Activated T-helper 1 cell treated with anti-CD3 and anti-CD28 coated beads, Interleukin-2, amount 50 U/mL, for 16 hours (primary cell): ENCODE measurements at places on chromosomes 5 and 9.

DNA sequence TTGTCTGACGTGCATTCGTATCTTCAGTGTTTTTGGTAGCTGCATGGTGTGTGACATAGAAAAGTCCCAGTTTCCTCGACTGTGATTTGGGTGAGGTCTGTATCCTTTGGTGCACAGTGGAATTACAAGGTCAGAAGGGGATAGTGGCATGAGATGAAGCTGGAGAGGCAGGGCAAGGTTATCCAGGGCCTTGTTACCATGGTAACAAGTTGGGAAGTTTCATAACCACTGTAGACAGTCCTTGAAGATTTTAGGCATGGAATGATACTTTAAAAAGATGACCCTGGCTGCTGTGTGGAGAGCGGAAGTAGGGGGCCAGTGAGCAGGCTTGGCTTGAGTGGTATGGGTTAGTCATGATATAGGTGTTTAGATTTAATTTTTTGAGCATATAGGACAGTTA is 11.9 kb downstream of the EHMT1 start:
- no peak for DNase-seq

DNA sequence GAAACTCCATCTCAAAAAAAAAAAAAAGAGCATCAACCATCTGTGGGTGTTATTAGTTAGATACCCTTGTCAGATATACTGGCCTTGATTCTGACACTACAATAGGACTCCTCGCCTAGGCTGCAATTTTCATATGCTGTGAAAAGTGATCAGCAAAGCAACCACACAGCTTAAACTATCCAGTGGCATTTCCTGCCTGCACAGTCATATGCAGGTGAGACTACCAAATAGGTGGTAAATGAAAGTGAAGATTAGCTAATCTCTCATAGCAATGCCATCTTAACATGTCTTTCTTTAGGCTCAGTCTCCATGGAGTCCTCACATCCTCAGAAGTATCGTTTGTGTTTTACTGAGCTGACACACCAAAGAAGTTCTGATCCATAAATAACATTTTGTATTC is 40.8 kb downstream of the GRAMD2B start:
- DNase-seq = no peak

DNA sequence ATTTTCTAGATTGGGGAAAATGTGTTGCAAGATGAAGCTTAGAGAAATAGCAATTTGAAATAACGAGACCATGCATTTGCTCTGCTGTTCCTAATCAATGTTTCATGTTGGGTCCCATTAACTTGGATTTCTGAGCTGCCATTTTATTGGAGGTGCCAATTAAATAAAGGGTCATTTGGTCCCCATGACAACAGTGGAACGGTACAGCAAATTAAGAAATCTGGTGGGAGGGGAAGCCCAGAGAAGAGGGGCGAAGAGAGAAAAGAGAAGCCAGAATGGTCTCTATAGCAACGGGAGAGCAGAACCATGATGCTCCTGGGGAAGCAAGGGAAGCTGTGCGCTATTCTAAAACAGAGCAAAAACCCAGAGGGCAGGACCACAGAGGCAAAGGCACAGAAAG is 120.2 kb downstream of the ENTREP1 start:
- DNase-seq = no peak

- no peak for DNase-seq
Measured at GRCh38 chr5:57037355-57037754, 85.4 kb upstream of the MIER3 start.

DNA sequence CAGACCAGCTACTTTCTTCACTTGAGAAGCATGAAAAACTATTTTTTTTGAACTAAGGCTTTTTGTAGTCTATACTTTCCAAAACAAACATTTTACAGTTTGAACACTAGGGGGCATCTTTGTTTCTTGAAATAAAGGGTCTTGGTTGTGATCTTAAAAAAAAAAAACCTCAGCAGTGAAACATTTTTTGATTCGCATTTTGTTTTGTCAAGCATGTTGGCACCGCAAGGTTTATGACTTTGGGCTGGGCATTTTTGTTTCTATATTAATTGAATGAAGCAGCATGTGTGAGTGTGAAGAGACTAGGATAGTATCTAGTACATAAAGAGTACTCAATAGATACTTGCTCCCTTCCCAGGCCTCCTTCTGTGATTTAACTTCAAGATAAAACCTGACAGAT is 31.6 kb upstream of the ACOT12 start:
- DNase-seq = no peak

GRCh38 chr5:159098603-159099436 is 896 bp downstream of the EBF1 start:
- no peak for DNase-seq

GRCh38 chr5:59351076-59351794 is 542.3 kb downstream of the PDE4D start:
- no peak for DNase-seq
